Upper lobe of left lung (tissue), 6 donors: ENCODE measurements at places on chromosomes 2 and 18. TPM values are rescaled to one million over a fixed set of nuclear protein-coding genes. Genes with fewer than 3 reads are reported as not detected.
A peak's percentile ranks its signal among the peaks of the same experiment; 100 is the strongest.

POTEI gene
- under 0.01 TPM for total RNA-seq

TUBA3E gene
- not detected for total RNA-seq

AGXT gene
- total RNA-seq, result 0.46 TPM

BMP10 gene
- not detected for total RNA-seq

TGIF1 gene
- 71.1 TPM for total RNA-seq

PRSS56 gene
- total RNA-seq, result not detected

GRCh38 chr2:3756306-3756705 is 52.9 kb downstream of the DCDC2C start:
- no peak for DNase-seq

DNA sequence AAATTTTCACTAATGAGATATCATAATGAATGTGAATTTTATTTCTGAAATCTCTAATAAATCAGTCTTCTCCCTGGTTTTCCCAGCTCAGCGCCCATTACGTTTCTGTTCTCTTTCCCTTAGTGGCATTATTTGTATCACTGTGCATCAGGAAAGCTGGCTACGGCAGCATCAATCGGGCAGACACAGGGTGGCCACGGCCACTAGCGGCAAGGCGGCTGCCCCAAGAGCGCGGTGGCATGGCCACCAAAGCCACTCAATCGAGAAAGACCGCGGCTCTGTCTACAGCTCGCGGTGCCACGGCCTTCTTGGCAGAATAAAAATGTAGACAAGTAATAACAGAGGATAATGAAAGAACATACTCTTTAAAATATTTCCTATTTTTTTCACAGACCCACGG is 168.0 kb downstream of the RPIA start:
- DNase-seq, result no peak

GRCh38 chr2:222318026-222318711 is 19.4 kb upstream of the PAX3 start:
- DNase-seq, result peak; percentile 94

DNA sequence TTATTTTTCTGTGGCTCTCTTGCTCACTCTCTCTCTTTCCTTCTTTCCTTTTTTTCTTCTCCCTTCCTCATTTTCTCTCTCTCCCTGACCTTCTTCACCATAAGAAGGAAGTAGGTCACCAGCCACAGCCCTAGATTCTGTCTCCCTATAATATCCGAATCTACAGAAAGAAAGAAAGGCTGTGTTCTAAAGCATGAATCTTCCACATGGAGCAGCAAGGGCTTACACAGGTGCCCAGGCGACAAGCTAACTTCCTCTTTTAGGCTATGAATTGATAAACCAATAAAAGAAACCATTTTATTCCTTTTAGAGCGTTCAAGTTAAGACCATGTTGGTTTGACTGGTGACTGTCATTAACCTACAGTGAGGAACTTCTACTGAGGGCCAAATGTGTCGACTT is 49.3 kb downstream of the CACNB4 start:
- DNase-seq, result no peak

GRCh38 chr18:23257686-23258565 is 122.6 kb downstream of the CABLES1 start:
- DNase-seq, result peak; percentile 56

DNA sequence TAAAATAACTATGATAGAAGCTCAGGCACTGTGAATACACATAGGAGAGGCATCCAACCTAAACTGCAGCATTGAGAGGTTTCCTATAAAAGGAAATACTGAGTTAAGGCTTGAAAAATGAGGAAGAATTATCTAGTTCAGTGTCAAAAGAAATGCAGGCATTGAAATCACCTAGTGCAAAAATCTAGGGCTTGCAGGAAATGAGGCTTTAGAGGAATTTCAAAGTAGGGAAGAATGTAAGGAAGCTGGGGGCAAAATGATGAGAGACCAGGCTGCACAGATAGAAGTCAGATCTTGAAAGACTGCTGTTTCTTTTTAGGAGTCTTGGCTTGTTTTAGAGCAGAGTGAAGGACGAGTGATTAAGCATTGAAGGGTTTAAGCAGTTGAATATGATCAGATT is 28.1 kb upstream of the SCYGR2 start:
- no peak for DNase-seq

GRCh38 chr2:214651451-214651850 is 158.0 kb downstream of the BARD1 start:
- no peak for DNase-seq

DNA sequence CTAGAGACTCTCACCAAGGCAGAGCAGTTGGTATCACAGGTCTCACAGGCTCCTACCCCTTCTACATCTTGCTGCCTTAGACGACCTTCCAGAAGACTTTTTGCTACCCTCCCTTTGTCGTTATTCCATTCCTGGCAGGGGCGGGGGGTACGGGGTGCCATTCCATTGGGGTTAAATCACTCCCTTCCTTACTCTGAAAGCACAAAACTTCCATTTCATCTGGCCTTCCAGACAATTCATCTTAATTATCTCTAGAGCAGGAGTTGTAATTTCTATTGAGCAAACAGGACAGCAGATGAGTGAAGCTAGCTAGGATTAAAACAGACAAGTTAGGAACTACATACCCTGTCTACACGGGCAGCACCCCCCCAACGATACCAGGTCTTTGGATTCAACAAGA is 276.2 kb upstream of the TANK start:
- no peak for DNase-seq

DNA sequence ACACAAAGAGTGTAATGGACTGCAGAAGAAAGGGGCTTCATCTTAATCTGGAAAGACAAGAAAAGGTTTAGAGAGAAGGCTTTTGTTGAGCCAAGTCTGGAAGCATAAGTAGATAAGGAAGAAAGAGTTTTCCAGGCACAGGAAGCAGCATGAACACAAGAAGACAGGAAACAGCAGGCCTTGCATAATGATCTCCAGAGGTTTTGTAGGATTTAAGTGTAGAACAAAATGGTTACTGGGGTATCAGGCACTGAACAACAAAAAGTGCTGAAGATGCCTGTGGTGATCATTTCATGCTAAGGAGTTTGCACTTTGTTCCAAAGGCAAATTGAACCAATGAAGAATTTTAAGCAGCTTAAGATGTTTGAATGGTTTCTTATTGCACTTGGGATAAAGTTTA is 281.6 kb upstream of the TANK start:
- DNase-seq, result no peak

DNA sequence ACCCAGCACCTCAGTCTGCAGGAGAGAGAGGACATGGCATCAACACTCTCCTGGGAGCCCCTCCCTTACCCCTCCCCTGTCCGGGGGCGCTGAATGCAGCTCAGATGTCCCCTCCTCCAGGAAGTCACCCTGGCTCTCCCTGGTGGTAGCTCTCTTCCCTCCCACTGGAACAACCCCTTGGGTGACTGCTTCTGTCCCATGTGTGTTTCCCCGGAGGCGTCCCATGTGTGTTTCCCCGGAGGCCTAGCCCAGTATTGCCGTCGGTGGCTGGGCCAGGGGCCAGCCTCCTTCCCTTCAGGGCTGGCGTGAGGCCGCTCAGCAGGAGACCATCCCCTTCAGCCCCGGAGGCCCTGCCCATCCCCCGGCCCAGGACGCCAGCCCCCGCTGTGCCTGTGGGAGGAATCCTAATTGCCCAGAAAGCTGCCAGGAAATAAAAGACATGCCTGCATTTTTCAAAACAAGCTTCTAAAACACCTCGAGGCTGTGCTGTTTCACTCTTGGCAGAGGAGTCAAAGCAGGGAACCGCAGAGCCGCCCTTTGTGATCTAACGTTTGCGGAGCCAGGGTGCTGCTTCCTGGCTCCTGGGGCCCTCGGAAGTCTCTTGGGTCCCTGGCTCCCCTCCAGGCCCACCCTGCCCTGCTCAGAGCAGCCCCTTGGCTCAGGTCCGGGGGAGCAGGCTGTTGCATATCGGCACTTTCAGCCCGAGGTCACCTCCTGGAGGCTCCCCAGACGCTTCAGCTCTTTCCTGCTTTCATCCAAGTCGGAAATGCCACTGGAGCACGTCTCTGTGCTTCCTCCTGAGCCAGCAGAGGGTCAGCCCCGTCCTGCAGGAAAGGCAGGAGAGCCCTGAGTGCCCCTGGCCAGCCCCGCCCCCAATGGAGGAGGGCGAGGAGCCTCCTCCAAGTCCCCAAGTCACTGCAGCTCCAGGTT is 11.4 kb downstream of the SNED1 start:
- peak; percentile 90 for DNase-seq
